Esophagus mucosa (tissue), 1 donor: ENCODE measurements at places on chromosomes 7 and 10. TPM values are rescaled to one million over a fixed set of nuclear protein-coding genes. Genes with fewer than 3 reads are reported as not detected.

CYP2E1 gene
- total RNA-seq = 10.6 TPM

STEAP4 gene
- total RNA-seq = 23.6 TPM

TRIM50 gene
- total RNA-seq = not detected

SPDYE2B gene
- total RNA-seq = not detected

FHIP2A gene
- total RNA-seq = 7.9 TPM

TMEM209 gene
- 14.9 TPM for total RNA-seq

OR2A42 gene
- not detected for total RNA-seq

CPEB3 gene
- total RNA-seq = 5.1 TPM

AVL9 gene
- total RNA-seq = 24.9 TPM

TIMM23B gene
- total RNA-seq = 8.2 TPM

DNA sequence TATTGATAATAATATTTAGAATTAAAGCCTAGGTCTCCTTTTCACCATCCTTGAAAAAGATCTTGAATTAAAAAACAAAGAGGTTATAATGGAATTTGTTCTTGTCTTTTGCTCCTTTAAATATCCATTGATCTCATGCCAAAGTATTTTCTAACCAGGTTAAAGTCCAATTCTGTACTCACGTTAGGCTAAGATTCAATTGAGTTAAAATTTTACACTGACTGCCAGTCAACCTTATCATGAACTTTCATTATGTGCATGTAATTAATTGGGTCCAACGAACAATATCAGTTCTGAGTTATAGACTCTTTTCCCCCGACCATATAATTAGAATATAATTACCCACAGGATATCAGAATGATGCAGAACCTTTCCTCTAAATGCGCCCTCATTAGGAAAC lies 266.6 kb downstream of the DGKB start:
- no peak for ATAC-seq

- peak; percentile 91 for ATAC-seq
Measured at GRCh38 chr10:120732067-120732466, 119.1 kb upstream of the WDR11 start.

- ATAC-seq = no peak
Measured at GRCh38 chr7:12826079-12826478, 138.6 kb downstream of the ARL4A start.

- ATAC-seq = no peak
Measured at GRCh38 chr7:129671266-129671665, 59.7 kb downstream of the NRF1 start.

DNA sequence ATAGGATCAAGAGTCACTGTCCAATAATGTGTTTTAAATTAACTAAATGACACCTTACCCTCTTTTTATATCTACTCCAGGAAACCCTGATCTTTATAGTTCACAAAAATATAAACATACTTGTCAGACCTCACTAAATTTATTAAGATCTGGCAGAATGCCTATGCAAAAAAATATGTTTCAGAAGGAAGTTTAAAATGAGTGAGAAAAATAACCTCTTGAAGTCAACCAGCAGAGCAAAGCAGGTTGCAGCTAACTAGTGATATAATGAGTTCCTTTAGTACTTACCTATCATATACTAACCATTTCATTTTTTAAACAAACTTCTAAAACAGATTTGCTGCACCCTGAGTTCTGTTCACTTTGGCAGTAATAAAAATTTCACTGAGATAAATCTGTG lies 14.0 kb upstream of the HGF start:
- ATAC-seq = no peak

GRCh38 chr7:110988890-110989501 lies 101.9 kb upstream of the LRRN3 start:
- ATAC-seq = no peak

- no peak for ATAC-seq
Measured at GRCh38 chr10:90652519-90652918, 205.3 kb downstream of the HTR7 start.

DNA sequence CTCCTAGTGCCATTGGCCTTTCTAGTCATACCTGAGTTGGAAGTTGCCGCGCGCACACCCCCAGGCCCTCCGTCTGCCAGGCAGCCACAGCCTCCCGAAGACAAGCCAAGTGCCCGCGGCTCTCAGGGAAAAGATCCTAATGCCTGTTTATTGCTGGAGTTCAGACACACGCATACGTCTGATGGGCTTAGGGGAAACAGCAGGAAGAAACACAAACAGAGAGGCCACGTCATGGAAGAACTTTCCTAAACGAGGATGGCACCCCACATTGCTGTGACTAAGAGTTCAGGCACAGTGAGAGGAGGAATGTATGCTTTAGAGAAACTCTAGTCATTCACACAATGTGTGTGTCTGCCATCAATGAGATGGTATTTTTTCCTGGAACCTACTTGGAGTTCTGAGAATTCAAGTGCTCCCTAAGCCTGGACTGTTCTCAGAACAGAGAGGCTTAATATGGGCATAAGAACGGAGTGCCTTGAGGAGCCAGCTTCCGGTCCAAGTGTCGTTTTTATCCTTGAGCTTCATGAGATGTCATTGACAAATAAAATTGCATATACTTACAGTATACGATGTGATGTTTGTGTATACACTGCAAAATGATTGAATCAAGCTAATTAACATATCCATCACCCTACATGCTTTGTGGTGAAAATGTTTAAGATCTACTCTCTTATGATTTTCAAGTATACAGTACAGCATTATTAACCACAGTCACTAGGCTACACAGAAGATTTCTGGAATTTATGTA lies 11.6 kb upstream of the RBP3 start:
- ATAC-seq = no peak

- ATAC-seq = no peak
Measured at GRCh38 chr10:128016423-128017060, 109.6 kb downstream of the PTPRE start.

DNA sequence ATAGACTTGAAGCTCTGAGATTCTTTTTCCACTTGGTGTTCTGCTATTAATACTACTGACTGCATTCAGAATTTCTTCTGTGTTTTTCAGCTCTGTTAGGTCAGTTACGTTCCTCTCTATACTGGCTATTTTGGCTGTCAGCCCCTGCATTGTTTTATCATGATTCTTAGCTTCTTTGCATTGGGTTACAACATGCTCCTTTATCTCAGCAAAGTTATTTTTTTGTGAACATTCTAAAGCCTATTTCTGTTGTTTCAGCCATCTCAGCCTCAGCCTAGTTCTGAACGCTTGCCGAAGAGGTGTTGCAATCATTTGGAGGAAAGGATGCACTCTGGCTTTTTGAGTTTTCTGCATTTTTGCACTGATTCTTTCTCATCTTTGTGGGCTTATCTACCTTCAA lies 201.5 kb upstream of the GNAI1 start:
- ATAC-seq = no peak

GRCh38 chr10:19904202-19904661 lies 88.0 kb downstream of the PLXDC2 start:
- no peak for ATAC-seq

DNA sequence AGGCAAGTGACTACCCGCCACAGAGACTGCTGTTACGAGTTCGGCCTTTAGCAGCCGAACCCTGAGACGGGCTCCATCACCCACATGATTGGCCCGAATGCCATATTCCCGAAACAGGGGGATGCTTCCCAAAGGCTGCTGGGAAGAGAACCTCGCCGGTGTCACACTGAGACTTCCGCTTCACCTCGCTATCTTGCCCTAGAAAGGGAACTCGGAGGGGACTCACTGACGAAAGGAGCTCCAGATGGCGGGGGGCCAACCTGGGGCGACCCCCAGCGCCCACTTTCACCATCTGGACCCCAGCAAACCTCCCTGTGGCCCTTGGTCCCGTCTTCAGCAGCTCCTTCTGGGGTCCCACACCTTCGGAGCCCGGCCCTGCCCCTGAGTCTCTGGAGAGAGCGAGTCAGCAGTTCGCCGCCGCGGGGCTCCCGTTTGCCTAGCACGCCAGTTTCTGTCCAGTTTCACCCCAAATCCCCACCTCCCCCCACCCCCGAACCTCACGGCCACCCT lies 529 bp downstream of the HPS1 start:
- peak; percentile 35 for ATAC-seq

GRCh38 chr7:67753891-67754290 lies 757.3 kb downstream of the TYW1 start:
- ATAC-seq = no peak

- no peak for ATAC-seq
Measured at GRCh38 chr7:104306793-104307192, 21.6 kb upstream of the LHFPL3 start.

GRCh38 chr7:150514748-150515222 lies at the start of gene GIMAP7:
GIMAP7 (plus strand) TSS chr7:150514872; CDS start chr7:150519975, 5,103 bp downstream.
- peak; percentile 38 for ATAC-seq

GRCh38 chr7:96823274-96823673 lies 113.6 kb upstream of the SEM1 start:
- peak; percentile 84 for ATAC-seq

DNA sequence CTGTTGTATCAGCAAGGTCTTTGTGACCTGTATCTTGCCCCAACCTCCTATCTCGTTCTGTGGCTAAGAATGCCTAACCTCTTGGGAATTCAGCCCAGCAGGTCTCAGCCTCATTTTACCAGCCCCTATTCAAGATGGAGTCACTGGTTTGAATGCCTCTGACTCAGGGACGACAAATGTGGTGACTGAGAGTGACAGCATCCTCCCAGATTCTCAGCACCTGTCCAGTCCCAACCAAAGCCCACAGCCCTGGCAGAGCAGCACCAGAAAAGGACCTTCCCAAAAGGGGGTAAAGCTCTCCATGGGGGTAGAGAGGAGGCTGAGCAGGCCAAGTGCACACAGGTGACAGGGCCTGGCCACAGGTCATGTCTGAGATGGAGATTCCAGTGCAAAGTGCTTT lies 35.4 kb upstream of the GPAM start:
- no peak for ATAC-seq

GRCh38 chr10:75954486-75954885 lies 523.1 kb downstream of the LRMDA start:
- no peak for ATAC-seq

DNA sequence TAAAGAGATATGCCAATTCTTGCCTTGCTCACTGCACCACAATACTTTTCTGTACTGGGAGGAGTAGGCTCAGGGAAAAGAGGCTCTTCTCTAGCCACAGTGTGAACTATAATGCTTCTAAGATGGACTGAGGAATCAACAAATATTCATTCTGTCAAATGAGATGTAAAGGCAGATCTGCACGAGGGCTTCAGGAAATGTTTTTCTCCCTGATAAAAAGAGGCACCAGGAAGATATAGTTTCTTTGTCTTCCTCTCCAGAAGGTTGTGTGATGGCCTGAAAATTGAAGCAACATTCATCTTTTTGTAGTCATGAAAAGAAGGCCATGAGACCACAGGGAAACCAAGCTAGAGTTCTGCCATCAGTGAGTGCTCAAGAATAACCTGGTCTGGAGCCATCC lies 79.1 kb upstream of the NME8 start:
- no peak for ATAC-seq

GRCh38 chr10:77526868-77527617 lies 110.6 kb downstream of the KCNMA1 start:
- no peak for ATAC-seq

DNA sequence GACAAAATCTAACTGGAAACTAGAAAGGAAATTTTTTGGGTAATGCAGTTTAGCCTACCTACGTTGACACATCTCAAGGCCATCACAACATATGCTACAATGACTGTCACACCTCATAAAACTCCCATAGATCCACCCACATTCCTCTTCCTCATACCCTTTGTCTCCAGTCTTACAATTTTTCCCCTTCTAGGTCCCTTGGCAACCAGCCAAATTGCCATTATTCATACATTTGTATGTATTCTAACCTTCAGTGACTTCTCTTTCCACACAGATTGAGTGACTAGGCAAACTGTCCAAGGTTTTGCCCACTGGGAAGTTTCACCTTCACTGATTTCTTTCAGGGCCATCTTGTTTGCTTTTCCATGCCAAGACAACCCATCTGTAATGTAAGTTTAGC lies 100.5 kb upstream of the TPK1 start:
- ATAC-seq = no peak
